BJ (cell line): ENCODE measurements at places on chromosomes 1 and 21.

- no peak for DNase-seq
Measured at GRCh38 chr1:184419350-184420161, 32.7 kb downstream of the C1orf21 start.

GRCh38 chr1:109060707-109061106 lies 15.1 kb downstream of the TAF13 start:
- no peak for DNase-seq

DNA sequence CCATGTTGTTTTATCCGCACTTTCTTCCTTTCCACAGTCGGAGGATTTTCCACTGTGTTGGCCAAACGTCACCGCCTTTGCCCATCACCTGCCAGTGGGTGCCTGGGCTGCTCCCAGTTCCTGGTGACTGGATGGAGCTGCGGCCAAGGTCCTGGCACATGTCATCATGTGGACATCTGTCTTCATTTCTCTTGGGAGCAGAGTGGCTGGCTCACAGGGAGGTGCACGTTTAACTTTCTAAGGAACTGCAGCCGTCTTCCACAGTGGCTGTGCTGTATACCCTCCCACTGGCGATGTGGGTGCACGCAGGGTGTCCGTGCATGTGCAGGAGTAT lies 19.5 kb upstream of the RNF223 start:
- DNase-seq: no peak

DNA sequence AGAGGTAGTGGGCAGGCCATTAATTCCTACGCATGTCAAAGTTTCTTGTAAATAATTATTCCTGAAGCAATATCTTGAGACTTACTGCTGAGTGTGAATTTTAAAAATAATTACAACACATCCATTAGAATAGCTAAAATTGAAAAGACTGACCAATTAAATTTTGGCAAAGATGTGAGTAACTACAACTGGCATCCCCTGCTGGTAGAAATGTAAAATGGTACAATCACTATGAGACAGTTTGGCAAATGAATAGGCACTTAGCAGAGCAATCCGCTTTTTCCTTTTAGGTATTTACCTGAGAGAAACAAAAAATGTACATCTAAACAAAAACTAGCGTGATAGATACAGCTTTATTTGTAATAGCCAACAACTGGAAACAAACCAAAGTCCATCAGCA lies 798.9 kb downstream of the BRINP3 start:
- DNase-seq: no peak

DNA sequence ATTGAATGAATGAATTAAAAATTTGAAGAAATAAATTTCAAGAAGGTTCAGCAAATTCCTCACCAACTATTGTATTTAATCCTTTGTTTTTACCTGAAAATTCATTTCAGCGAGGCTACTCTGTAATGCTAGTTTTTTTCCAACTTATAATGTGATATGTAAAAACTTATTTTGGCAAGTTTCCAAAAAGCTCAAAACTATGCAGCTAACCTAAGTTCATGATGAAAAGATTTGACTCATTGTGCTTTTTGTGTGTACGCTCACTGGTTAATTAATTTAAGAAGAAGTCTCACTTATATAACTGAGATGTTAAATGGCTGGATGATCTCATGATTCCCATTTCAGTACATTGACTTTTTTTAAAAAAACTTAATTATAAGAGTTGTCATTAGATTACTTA lies 196.0 kb upstream of the SAMSN1 start:
- DNase-seq: no peak

GRCh38 chr1:198677027-198677426 lies 38.2 kb downstream of the PTPRC start:
- DNase-seq: no peak

DNA sequence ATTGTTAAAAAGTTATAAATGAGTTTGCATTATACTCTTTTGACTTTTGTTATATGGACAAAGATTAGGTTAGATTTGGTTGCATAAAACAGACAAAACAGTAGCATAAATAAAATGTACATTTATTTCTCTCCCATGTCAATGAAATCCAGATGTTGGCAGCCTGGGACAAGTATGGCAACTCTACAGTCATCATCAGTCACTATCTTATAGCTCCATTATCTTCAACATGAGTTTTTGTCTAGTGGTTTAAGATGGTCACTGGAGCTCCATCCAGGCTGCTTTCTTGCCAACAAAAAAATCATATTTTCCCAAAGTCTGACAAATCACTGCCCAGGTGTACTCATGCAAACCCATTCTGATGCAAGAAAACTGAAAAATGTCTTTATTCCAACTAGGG lies 83.8 kb downstream of the CD58 start:
- DNase-seq: no peak

DNA sequence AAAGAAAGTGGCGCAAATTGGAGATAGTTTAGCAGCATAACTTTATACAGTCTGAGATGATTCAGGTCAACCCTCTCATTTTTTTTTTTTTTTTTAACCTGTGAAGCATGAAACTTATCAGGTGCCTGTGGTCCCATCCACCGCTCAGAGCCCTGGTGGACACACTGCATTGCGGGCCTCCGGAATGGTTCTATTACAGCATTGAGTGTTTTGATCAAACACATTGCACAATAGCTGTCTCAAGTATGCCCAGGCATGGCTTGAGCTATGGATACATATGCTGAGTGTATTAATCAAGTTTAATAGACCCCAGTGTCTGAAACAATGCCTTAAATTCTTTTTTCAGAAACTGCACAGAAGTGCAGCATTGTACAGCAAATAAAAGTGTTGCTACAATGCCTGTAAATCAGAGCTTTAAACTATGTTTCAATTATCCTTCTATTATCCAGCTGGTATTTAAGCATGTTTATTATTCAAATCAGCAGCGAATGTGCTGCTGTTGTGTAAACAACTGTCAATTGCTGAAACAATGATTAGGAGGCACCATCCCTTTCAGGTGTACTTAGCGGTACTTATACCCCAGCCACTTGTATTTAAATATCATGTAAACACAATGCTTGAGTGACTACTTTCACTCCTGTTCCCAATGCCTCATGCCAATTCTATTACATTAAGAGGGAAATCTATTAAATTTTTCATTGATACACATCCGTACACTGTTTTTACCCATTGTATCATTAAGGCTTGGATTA lies 456.6 kb downstream of the RPS6KC1 start:
- DNase-seq: no peak

GRCh38 chr1:226134170-226135058 lies 52.1 kb downstream of the ACBD3 start:
- no peak for DNase-seq

- DNase-seq: no peak
Measured at GRCh38 chr21:37711836-37712568, 204.3 kb downstream of the KCNJ6 start.

- no peak for DNase-seq
Measured at GRCh38 chr1:45353685-45354084, 13.4 kb upstream of the MUTYH start.
